ENCODE measurements at places on chromosomes 1 and 21. TPM values are rescaled to one million over a fixed set of nuclear protein-coding genes. Genes with fewer than 3 reads are reported as not detected.

GRCh38 chr1:226738995-226739695 lies at the start of gene ITPKB:
Gene ITPKB, minus strand, starts transcription at chr1:226739282. Its CDS starts 1,824 bp downstream, at chr1:226737458.
- no peaks in the 10 kb centered on the region for H3K36me3 ChIP-seq
- peak within 1 kb of the TSS; percentile 88 for H3K27ac ChIP-seq
- H3K27me3 ChIP-seq, result no peaks in the 10 kb centered on the region
- peak; percentile 77 for DNase-seq
- H3K4me1 ChIP-seq, result peaks cover 21% of the 10 kb centered on the region
- H3K4me3 ChIP-seq, result peak within 1 kb of the TSS; percentile 88

- no peaks in the 10 kb centered on the region for H3K4me1 ChIP-seq
- no peak overlapping the region for H3K4me3 ChIP-seq
- no peaks in the 10 kb centered on the region for H3K27me3 ChIP-seq
Measured at GRCh38 chr1:10456048-10456447, 6.2 kb downstream of the CORT start.

GRCh38 chr21:37281579-37281978 lies 14.4 kb upstream of the VPS26C start:
- no peak for DNase-seq
- H3K27me3 ChIP-seq, result no peaks in the 10 kb centered on the region
- no peak overlapping the region for H3K4me3 ChIP-seq
- no peaks in the 10 kb centered on the region for H3K4me1 ChIP-seq

DNA sequence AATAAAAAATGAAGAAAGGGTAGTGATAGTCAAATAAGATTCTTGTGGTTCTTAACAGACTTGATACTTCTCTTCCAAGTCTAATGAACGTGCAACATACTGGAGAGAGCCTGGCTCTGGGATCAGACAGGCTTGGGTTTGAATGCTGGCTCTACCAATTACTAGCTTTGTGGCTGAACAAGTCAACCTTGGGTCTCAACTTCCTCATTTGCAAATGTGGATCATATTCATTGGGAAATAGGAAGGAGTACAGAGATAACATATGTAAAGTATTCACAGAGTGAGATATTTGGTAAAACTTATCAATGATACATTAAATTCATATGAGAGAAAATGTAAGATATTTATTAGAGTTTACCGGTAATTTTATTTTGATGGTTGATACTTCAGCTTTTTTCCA lies 2.0 kb downstream of the EDEM3 start:
- peaks cover 3% of the 10 kb centered on the region for H3K4me1 ChIP-seq
- H3K4me3 ChIP-seq, result no peak overlapping the region
- no peak overlapping the region for H3K27ac ChIP-seq
- H3K27me3 ChIP-seq, result no peaks in the 10 kb centered on the region

DNA sequence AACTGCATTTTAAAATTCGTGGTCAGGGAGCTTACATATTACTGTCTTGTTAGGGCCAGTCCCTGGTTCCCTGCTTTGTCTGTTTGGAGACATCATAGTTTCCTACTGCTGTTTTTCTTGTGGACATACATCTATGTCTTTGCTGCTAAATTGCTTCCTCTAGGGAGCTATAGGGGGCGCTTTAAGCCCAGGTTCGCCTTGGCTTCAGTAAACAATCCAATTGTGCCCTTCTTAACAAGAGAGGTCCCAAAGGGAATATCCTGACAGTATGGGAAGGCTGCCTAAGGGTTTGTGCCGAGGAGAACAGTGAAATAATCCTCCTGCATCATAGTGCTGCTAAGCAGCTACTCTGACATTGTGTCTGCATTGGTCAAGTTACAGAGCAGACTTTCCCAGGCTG lies 112.5 kb downstream of the USH2A start:
- H3K36me3 ChIP-seq, result no peaks in the 10 kb centered on the region
- no peaks in the 10 kb centered on the region for H3K27me3 ChIP-seq
- no peak overlapping the region for H3K27ac ChIP-seq
- no peaks in the 10 kb centered on the region for H3K4me1 ChIP-seq
- no peak for DNase-seq

GRCh38 chr1:153532181-153532580 lies 3.6 kb downstream of the S100A6 start:
- no peak overlapping the region for H3K27ac ChIP-seq
- H3K27me3 ChIP-seq, result no peaks in the 10 kb centered on the region
- H3K4me1 ChIP-seq, result peaks cover 3% of the 10 kb centered on the region
- DNase-seq, result no peak
- H3K36me3 ChIP-seq, result no peaks in the 10 kb centered on the region

- H3K36me3 ChIP-seq, result no peaks in the 10 kb centered on the region
- no peaks in the 10 kb centered on the region for H3K27me3 ChIP-seq
- H3K4me3 ChIP-seq, result peak overlapping the region; percentile 33
- peak; percentile 13 for DNase-seq
- peaks cover 7% of the 10 kb centered on the region for H3K4me1 ChIP-seq
- H3K27ac ChIP-seq, result no peak overlapping the region
Measured at GRCh38 chr1:201648066-201648906, 109.4 kb downstream of the NAV1 start.

DNA sequence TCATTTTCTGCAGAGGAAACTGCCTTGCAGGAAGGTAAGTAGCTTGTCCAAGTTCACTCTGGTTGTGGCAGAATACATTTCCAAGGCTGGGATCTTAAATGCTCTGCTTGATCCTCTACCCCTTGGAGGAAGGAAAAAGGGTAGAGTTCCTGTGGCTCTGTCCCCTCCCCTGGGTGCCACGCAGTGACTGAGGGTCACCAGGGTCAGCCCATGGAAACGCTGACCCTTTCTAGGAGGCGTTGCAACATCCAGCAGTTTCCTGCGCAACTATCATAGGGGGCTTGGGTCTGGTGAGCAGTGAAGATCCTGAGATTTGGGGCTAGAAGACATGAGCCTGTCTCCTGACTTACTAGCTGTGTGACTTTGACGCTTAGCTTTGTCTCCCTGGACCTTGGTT lies 29.4 kb upstream of the EPS8L3 start:
- H3K4me1 ChIP-seq, result no peaks in the 10 kb centered on the region
- H3K36me3 ChIP-seq, result no peaks in the 10 kb centered on the region
- no peak for DNase-seq
- H3K27ac ChIP-seq, result no peak overlapping the region
- no peaks in the 10 kb centered on the region for H3K27me3 ChIP-seq

GRCh38 chr1:109197158-109198042 lies 16.3 kb upstream of the SARS1 start:
- DNase-seq, result no peak
- H3K4me1 ChIP-seq, result no peaks in the 10 kb centered on the region
- no peak overlapping the region for H3K4me3 ChIP-seq
- H3K27ac ChIP-seq, result no peak overlapping the region
- no peaks in the 10 kb centered on the region for H3K27me3 ChIP-seq

GRCh38 chr1:83619170-83619896 lies 379.6 kb downstream of the TTLL7 start:
- no peak overlapping the region for H3K27ac ChIP-seq
- DNase-seq, result no peak
- H3K4me1 ChIP-seq, result no peaks in the 10 kb centered on the region
- H3K4me3 ChIP-seq, result no peak overlapping the region

GRCh38 chr1:74773582-74773981 lies 40.6 kb downstream of the TYW3 start:
- no peak overlapping the region for H3K27ac ChIP-seq
- H3K4me1 ChIP-seq, result no peaks in the 10 kb centered on the region
- H3K27me3 ChIP-seq, result no peaks in the 10 kb centered on the region
- H3K4me3 ChIP-seq, result no peak overlapping the region
- no peak for DNase-seq
- no peaks in the 10 kb centered on the region for H3K36me3 ChIP-seq

- H3K27ac ChIP-seq, result no peak overlapping the region
- no peak overlapping the region for H3K4me3 ChIP-seq
- H3K27me3 ChIP-seq, result no peaks in the 10 kb centered on the region
- H3K36me3 ChIP-seq, result no peaks in the 10 kb centered on the region
Measured at GRCh38 chr1:101120868-101121267, 95.3 kb upstream of the DPH5 start.

DNA sequence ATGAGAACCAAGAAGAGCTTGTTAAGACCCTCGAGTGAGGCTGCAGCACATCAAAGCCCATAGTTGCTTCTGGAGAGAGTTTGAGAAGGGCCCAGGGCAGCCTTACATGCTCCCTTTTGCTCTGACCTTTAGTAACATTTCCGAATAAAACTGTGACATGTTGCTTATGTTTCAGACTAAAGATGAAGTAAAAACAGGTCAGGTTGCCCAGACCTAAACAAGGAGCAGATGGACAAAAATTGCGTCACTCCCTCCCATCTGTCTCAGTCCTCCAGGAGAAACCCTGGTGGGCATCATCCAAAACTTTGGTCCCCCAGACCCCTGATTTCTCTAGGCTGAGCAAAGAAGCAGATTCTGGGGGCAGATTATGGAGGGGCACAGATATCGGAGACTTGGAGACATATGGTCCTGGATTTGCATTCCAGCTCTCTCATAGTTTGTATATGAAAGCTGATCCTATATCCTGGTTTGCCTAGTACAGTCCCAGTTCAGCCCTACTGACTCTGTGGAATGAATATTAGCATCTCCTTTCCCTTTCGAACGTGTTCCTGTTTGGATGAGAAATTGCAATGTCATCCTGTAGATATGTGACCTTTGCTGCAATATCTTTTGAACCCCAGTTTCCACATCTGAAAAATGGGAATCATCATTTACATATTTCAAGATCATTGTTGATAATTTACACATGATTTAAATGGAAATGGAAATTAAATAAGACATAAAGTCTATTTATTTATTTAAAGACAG lies 304.9 kb upstream of the USP24 start:
- no peaks in the 10 kb centered on the region for H3K27me3 ChIP-seq
- H3K27ac ChIP-seq, result no peak overlapping the region
- no peaks in the 10 kb centered on the region for H3K4me1 ChIP-seq
- H3K36me3 ChIP-seq, result no peaks in the 10 kb centered on the region
- no peak for DNase-seq
- no peak overlapping the region for H3K4me3 ChIP-seq

GRCh38 chr1:10679496-10680220 lies 116.8 kb downstream of the CASZ1 start:
- H3K27me3 ChIP-seq, result no peaks in the 10 kb centered on the region
- H3K36me3 ChIP-seq, result no peaks in the 10 kb centered on the region
- H3K4me3 ChIP-seq, result peak overlapping the region; percentile 3
- H3K27ac ChIP-seq, result peak overlapping the region; percentile 91
- peaks cover 87% of the 10 kb centered on the region for H3K4me1 ChIP-seq

GRCh38 chr1:159162516-159163265 lies 8.7 kb upstream of the CADM3 start:
- DNase-seq, result no peak
- no peaks in the 10 kb centered on the region for H3K27me3 ChIP-seq
- H3K36me3 ChIP-seq, result no peaks in the 10 kb centered on the region
- no peak overlapping the region for H3K4me3 ChIP-seq
- H3K4me1 ChIP-seq, result no peaks in the 10 kb centered on the region

The FOXD2 gene
- total RNA-seq, result 1.8 TPM

The ZNF593OS gene
- not detected for total RNA-seq

The CRYBG2 gene
- total RNA-seq, result 4.8 TPM

The AIM2 gene
- total RNA-seq, result 0.80 TPM
